Ureter (tissue), 1 donor: ENCODE measurements at places on chromosomes 7 and 10. TPM values are rescaled to one million over a fixed set of nuclear protein-coding genes. Genes with fewer than 3 reads are reported as not detected.

The EN2 gene
- not detected for total RNA-seq

The PTPRN2 gene
- total RNA-seq = 7.8 TPM

The SNX10 gene
- 2.6 TPM for total RNA-seq

- DNase-seq = no peak
These were observed 286.3 kb upstream of the ZMIZ1 start for GRCh38 chr10:78782441-78782840.

GRCh38 chr10:109259293-109259692 is 664.0 kb downstream of the XPNPEP1 start:
- DNase-seq = no peak

- DNase-seq = no peak
These were observed 81.4 kb upstream of the LRGUK start for GRCh38 chr7:134045716-134046115.

DNA sequence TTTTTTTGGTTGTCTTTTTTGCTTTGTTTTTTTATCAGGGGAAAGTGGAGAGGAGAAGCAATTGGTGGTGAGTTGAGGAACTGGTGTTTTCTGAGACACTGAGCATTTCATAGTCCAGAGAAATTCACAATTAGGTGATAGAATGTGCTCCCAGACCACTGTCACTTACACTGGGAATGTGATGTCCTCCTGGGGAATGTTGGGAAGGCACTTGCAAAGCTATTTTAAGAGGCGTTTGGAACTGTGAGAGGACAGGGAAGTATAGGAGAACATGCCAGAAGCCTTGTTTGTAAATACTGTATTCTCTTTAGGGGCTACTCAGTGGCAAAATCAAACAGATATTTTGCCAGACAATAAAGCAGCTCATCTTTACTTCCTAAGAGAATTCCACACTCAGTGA is 16.0 kb downstream of the CHRM2 start:
- DNase-seq = no peak

- DNase-seq = no peak
These were observed 124.2 kb upstream of the ZNF746 start for GRCh38 chr7:149621776-149622175.

- DNase-seq = no peak
These were observed 3.8 kb downstream of the PRAP1 start for GRCh38 chr10:133350950-133351329.

- DNase-seq = no peak
These were observed 30.1 kb upstream of the CNPY1 start for GRCh38 chr7:155576416-155576815.

DNA sequence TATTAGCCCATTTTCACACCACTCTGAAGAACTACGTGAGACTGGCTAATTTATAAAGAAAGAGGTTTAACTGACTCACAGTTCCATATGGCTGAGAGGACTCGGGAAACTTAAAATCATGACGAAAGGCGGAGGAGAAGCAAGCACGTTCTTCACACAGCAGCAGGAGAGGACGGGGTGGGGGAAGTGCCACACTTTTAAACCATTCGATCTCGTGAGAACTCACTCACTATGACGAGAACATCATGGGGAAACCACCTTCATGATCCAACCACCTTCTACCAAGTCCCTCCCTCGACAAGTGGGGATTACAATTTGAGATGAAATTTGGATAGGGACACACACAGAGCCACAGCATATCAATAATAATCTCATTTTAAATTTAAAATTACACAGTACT is 80.2 kb downstream of the VWDE start:
- no peak for DNase-seq
